Heart left ventricle (tissue), 16 donors: ENCODE measurements at places on chromosomes 5 and 9.
A peak's percentile ranks its signal among the peaks of the same experiment; 100 is the strongest.

GRCh38 chr5:15003511-15003920 is 131.9 kb upstream of the ANKH start:
- DNase-seq: no peak

- no peak for DNase-seq
Measured at GRCh38 chr9:6911901-6912638, 154.3 kb downstream of the KDM4C start.

DNA sequence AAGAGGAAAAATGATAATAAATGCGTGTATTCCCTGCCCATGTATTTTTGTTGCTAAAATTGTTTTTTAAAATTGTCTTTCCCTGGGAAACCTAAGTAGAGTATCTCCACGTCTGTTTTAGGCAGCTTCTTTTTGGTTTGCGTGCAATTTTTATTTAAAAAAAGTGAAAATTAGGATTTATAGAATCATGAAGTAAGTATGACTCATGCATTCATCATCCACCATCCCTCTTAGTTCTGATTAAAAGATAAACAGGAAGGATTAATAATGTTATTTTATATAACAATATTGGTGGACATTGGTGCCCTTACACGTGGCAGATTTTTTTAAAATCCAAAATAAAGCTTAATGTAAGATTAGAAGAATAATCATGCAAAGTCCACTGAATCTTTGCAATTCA is 358.7 kb downstream of the MED10 start:
- no peak for DNase-seq

GRCh38 chr5:1140171-1140817 is 28.4 kb upstream of the SLC12A7 start:
- peak; percentile 81 for DNase-seq

- no peak for DNase-seq
Measured at GRCh38 chr5:82597437-82597836, 319.3 kb upstream of the RPS23 start.

- DNase-seq: no peak
Measured at GRCh38 chr5:145110834-145111233, 724.3 kb downstream of the PRELID2 start.

DNA sequence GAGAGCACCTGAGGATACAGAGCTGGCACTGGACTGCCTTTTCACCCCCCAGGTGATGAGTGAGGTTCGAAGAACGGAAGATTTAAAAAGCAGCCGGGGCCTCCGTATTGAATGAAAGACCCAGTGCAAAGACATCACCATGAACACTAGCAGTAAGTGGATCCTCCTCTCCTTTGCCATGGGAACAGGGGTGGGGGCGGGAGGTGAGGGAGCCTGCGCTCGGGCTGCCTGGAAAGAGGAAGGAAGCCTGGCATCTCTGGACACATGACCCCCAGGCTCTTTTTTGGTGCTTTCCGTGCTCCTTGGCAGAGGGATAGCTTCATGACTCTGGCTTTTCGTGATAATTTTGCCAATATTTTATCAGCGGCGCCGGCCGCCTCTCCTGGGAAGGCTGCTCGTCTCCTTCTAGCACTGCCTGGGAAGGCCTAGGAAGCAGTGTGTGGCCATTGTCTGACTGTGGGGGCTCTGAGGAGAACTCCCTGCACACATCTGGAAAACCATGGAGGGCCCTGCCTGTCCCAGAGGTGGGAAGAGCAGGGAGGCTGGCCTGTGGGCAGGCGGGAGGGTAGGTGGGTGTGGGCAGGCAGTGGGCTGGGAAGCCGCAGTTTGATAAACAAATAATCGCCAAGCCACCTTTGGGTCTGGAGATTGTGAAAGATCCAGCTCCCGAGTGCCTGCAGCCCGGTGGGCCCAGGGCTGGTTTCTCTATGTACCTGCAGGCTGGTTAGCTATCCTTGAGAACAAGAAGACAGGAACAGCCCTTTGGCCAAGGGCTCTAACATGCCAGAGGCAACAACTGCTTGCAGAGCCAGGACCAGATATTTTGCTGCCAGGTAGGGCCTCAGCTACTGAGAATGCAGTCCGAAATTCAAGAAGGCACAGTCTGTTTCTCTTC is 911 bp downstream of the ABLIM3 start:
- peak; percentile 58 for DNase-seq

GRCh38 chr5:88734983-88735382 is 148.0 kb downstream of the MEF2C start:
- DNase-seq: no peak

DNA sequence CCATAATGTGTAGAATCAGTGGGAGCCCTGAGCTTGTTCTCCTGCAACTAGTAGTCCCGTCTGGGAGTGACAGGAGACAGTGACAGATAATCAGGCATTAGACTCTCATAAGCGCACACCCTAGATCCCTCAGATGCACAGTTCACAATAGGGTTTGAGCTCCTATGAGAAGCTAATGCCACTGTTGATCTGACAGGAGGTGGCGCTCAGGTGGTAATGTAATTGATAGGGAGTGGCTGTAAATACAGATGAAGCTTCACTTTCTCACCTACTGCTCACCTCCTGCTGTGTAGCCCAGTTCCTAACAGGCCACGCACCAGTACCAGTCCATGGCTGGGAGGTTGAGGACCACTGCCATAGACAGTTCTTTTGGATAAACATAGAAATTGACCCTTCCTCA is 188.7 kb downstream of the ROR2 start:
- DNase-seq: no peak

DNA sequence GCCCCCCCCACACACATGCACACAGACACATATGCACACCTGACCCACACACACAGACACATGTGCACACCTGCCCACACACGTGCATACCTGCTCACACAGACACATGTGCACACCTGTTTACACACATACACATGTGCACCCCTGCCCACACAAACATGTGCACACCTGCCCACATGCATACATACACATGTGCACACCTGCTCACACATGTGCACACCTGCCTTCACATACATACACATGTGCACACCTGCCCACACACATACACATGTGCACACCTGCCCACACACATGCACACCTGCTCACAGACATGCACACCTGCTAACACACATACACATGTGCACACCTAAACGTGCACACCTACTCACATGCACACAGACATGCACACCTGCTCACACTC is 147.0 kb upstream of the FOXD4L5 start:
- DNase-seq: no peak

DNA sequence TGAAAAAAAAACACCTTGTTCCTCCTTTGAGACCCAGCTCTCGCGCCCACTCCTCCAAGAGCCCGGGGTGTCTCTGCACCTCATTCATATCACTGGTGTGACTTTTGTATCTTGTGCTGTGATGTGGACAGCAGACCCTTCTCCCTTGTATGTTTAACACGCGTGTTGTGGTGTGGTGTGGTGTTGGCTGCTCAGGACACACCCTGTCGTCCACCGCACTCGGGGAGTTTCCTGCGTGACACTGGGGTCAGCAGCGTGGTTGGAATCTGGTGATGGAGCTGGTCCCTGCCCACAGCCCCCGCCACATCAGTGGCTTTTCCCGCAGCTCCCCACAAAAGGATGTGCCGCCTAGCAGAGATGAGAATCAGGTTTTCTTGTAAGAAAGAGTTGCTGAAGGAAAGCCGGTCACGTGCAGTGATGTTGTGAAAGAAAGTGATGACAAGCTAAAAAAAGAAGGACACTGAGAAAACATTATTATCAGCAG is 61.5 kb downstream of the TENT4A start:
- no peak for DNase-seq

- DNase-seq: no peak
Measured at GRCh38 chr5:14853685-14854084, 17.9 kb downstream of the ANKH start.

DNA sequence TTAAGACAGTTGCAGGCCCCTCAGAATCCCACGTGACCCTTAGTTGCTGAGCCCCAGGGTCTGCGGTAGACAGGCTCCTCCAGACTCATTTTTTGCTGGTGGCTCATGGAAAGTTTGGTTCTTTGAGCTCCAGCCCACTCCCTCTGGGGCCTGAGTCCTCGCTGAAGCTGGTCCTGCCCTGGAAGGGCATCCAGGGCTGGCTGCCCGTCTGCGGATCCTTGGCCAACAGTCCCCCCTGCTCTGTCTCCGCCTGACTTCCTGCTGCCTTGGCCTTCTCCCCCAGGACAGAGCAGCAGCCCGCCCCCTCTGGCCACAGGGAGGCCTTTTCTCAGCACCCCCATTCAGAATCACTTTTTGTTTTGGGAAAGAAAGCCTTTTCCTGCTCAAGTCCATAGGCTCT is 24.4 kb downstream of the SLC6A7 start:
- DNase-seq: peak; percentile 39

- no peak for DNase-seq
Measured at GRCh38 chr5:176792655-176793342, 17.6 kb upstream of the UNC5A start.

GRCh38 chr5:144189800-144190429 is 19.2 kb downstream of the KCTD16 start:
- DNase-seq: no peak
